NCI-H510A (cell line): ENCODE measurements at places on chromosomes 5 and 9.

- no peak for DNase-seq
Observed at GRCh38 chr9:38680837-38681445, 39.0 kb downstream of the FAM240B start.

DNA sequence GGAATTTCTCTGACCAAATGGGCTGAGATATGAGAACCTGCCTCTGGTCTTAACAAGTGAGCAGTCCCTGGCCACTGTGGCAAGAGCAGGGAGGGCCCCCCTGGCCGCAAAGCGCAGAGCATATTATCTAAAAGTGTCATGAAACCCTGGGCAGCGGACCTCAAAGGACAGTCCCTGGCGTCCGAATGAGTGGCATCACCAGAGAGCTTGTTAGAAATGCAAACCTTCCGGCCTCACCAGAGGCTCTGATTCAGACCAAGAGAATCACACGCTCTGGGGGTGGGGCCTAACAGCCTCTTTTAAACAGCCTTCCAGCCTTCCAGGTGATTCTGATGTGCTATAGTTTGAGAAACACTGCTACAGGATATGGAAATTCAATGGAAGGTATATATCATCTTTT lies 10.9 kb downstream of the PTPN3 start:
- DNase-seq, result no peak

DNA sequence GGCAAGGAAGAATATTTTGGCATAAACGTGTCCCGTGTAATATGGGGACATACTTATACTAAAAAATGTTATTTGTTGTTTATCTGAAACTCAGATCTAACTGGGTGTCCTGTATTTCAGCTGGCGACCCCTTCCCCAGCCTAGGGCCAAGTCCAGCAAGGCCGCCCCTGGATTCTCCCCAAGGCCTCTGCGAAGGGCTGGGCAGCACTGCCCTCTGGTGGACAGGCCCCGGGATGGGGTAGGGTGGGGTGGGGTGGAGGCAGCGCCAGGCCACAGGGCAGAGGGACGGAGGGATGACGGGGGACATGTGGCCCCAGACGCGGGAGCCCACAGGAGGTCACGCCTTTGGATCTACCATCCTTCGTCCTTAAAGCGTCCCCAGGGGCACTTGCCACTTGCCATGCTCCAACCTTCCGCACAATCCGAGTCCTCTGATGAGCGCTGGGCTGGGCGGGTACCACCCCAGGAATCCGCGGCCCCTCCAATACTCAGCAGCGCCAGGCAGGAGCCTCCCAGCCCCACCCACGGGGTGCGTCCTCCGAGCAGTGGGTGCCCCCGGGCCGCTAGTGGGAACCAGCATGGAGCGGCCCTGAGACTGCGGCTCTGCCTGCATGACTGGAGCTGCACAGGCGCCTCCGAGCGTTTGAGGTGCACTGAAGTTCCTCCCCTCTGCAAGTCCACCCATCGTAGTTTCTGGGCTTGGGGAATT lies 7.1 kb upstream of the AGPAT2 start:
- no peak for DNase-seq

DNA sequence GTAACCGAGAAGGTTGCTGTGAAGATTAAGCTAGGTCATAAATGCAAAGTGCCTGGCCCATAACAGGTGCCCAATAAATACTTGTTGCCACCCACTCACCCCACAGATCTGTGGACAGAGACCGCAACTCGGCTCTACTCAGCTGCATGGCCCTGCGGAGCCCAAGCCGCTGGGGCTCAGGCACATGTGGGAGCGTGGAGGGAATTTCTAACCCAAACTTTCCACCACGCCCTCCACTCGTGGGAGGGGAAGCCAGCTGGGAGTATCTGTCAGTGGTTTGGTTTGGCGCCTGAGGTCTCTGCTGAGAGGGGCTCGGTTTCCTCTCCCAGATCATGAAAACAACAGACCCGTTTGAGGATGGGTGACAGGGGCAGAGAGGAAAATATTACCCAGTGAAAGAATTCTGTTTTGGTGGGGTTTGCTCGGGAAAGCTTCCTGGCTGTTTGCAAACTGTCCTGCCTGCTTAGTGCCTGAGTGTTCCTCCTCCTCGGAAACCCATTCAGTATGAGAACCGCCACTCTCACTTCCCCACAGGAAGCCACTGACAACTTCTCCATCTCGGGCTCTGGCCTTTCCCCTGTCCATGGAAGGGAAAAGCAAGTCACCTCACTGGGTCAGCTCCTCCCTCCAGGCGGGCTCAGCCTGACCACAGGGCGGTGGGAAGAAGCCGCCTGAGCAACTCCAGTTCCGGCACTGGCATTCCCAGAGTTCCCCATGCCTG lies 60.1 kb downstream of the RGS3 start:
- no peak for DNase-seq

GRCh38 chr5:91864962-91865361 lies 481.8 kb upstream of the ARRDC3 start:
- DNase-seq, result no peak

- no peak for DNase-seq
Observed at GRCh38 chr5:2333291-2333690, 418.2 kb downstream of the IRX2 start.
